GM23248 (cell line): ENCODE measurements at places on chromosomes 1 and 21. TPM values are rescaled to one million over a fixed set of nuclear protein-coding genes. Genes with fewer than 3 reads are reported as not detected.

NTNG1 gene
- total RNA-seq = 14.4 and 14.7 TPM in 2 replicates

LCE6A gene
- not detected in 2 replicates for total RNA-seq

- peak; percentile 68 for DNase-seq
Observed at GRCh38 chr1:45205011-45205909, 1.1 kb downstream of the ZSWIM5 start.

GRCh38 chr1:172004671-172005070 is 163.4 kb downstream of the DNM3 start:
- no peak for DNase-seq

- no peak for DNase-seq
Observed at GRCh38 chr1:155197901-155198546, 9.7 kb downstream of the THBS3 start.

GRCh38 chr1:21338573-21339355 is 48.5 kb upstream of the ECE1 start:
- peak; percentile 36 for DNase-seq
